ENCODE measurements at places on chromosomes 3 and 15.

DNA sequence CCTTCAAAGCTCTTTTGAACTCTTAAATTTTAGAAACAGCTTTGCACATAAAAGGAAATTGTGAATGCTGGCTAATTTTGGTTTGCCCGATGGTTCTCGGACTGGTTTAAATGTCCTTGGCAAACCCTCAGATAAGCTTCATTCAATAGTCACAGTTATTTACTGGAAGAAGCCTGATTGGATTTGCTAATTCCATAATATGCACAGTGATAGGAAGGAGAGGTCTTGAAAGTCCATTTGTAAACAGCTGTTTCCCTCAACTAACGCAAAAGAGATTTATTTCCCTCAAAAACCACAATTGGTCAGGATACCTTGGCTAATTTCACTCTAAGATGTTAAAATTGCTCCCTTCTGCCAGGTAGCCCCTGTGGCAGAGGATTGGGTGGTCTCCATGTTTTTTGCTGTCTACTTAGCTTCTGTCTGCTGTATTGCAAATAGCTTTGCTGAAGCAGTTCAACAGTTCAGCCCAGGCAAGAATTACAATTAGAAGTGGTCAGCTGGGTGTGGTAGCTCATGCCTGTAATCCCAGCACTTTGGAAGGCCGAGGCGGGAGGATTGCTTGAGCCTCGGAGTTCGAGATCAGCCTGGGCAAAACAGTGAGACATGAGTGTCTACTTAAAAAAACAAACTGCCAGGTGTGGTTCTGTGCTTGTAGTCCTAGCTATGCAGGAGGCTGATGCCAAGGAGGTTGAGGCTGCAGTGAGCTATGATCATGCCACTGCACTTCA lies 30.6 kb upstream of the PROK2 start:
- no peak for DNase-seq

- DNase-seq, result no peak
Observed at GRCh38 chr3:87004883-87005282, 13.9 kb upstream of the VGLL3 start.

DNA sequence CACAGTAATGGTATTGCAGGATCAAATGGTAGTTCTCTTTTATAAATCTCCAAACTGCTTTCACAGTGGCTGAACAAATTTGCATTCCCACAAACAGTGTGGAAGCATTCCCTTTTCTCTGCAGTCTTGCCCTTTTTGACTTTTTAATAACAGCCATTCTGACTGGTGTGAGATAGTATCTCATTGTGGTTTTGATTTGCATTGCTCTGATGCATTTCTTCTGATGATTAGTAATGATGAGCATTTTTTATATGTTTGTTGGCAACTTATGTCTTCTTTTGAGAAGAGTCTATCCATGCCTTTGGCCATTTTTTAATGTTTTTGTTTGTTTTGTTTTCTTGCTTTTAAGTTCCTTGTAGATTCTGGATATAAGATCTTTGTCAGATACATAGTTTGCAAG lies 316.1 kb upstream of the TMCO5A start:
- DNase-seq, result no peak

DNA sequence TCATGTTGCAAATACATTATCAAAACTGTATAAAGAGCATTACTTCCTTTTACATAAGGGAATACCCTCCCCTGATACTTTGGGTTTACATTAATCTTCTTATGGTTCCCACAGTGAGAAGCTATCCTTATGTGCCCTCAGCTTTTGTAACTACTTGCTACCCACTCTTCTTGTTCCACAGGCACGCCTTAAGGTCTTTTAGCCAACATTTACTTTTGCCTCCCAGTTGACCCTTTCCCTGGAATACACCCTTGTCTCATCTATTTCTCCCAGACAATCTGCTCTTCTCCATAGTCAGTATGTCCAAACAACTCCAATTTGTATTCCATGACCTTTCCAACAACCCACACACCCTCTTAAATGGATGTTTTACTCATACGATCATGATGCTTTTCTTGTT lies 116.8 kb upstream of the COL8A1 start:
- DNase-seq, result no peak

- peak; percentile 57 for DNase-seq
Observed at GRCh38 chr15:84981711-84982300, at the start of gene PDE8A. PDE8A (plus strand) TSS chr15:84981856; CDS start chr15:84982163, 307 bp downstream.

- no peak for DNase-seq
Observed at GRCh38 chr3:54062546-54062945, 59.8 kb upstream of the CACNA2D3 start.

DNA sequence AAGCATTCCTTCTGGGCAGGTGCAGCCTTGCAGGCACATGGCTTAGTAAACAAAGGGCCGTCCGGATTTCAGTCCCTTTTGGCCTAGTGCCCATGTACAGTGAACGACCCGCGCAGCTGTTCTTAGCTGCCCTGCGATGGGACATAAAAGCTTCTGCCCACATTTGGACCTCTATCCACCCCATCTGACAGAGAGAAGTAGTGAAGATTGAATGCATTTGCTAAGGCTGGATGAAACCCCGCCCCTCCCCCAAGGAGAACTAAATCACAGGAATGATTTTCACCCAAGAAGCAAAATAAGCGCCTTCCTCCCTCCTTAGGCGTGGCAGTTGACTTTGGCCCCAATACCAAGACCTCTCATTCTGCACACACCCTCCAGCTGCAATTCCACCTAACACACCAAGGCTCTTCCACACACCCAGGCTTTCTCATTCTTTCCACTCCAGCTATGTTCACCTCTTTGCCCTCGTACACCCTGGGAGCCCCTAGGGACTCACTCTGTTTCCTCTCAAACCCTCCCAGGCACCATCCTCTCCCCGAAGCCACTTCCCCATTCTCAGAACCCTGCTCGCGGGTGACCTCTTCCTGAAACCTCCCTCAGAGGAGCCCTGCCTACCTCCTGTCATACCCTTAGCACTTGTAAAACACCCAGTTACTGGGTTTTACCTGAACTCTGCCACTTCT lies 14.1 kb upstream of the HRH1 start:
- DNase-seq, result no peak

GRCh38 chr15:90596943-90597342 lies 67.2 kb downstream of the CRTC3 start:
- no peak for DNase-seq

DNA sequence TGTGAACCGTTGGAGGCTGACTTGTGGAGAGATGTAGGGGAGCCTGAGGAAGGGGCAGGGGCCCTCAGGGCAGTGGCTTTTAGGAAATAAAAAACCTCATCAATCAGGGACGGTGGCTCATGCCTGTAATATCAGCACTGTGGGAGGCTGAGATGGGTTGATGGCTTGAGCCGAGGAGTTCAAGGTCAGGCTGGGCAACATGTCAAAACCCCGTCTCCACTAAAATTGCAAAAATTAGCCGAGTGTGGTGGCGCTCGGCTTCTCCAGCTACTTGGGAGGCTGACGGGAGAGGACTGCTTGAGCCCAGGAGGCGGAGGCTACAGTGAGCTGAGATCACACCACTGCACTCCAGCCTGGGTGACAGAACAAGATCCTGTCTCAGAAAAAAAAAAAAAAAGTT lies 7.6 kb downstream of the TTC23 start:
- no peak for DNase-seq

- DNase-seq, result peak; percentile 40
Observed at GRCh38 chr3:119322835-119323722, 28.9 kb downstream of the ARHGAP31 start.

DNA sequence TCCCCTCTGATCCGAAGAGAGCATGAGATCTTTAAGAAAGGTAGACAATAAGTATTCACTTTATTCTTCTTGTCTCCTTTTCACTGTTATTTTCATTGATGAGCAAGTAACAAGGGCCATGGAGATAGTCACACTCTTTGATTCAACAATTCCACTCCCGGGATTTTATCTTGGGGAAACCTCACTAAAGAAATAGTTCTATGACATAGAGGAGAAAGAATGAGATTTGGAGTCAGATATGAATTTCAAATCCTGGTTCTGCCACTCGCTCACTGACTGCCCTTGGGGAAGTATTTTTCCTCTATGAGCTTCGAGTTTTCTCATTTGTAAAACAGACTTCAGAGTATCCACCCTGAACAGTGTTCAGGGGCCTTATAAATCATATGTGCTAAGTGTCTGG lies 514.6 kb downstream of the NLGN1 start:
- no peak for DNase-seq

DNA sequence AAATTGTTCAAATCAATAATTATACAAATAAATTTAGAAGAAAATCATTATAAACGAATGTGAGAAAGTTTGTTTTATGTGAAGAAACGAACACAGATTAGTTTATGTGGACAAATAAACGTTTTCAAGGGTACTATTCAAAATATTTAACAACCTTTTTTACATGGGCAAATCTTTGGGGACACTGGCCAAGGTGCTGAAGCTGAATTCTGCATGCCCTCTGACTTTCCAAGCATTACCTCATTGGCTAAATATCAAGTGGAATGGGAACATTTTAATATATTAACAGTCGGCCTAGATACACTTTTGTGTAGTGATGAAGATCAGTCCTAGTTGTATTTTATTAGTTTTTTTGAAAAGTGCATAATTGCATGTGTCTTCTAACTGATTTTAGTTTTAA lies 636.4 kb upstream of the DPPA4 start:
- DNase-seq, result no peak

DNA sequence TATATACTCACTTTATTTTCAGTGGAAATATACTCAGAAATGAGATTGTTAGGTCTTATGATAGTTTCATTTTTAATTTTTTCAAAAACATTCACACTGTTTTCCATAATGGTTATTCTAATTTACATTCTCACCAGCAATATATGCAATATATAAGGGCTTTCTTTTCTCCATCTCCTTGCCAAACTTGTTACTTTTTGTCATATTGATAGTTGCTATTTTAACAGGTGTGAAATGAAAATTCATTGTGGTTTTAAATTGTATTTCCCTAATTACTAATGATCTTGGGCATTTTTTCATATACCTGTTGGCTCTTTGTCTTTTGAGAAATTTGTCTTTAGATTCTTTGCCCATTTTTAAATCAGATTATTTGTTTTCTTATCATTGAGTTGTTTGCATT lies 325.2 kb downstream of the DIPK2A start:
- DNase-seq, result no peak

DNA sequence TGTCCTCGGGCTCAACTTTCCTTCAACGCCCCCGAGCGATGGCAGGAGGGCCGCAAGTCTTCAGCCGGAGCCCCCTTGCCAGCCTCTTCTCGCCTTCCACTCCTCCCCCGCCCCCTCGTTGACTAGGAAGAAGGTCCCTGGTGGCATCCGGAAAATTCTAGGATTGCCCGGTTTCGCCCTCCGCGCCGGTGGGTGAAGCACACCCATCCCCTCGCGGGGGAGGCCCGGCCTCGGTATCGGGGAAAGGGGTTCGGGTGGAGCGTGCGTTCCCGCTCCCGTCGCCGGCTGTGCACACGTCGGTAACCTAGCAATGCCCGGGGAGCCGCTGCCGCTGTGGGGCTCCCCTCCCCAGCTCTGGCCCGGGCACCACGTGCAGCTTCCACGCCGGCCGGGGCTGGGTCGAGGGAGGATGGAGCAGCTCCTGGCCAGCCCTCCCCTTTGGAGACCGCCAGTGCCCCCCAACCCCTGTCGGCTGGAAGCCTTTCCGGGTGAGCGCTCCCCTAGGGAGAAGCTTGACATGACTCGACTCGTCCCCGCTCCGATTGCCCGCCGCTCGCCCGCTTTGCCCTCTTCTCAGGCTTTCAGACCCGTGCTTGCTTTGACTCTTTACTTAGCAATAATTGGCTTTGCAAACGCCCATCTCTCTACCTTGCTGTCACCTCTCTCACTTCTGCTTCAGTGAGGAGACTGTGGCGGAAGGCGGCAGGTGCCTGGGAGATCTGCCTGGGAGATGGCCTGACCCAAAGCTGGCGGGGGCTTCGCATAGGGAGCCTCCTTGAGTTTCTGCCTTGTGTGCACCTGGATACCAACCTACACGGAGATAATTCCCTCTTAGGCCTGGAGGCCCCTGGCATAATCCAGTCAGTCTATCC lies 1.3 kb downstream of the CACNA1D start:
- DNase-seq, result no peak

- DNase-seq, result peak; percentile 35
Observed at GRCh38 chr3:99862208-99862607, 44.5 kb downstream of the CMSS1 start.

GRCh38 chr3:183252118-183252782 lies 803 bp upstream of the B3GNT5 start:
- DNase-seq, result no peak
